Stimulated activated CD8-positive, alpha-beta memory T cell treated with anti-CD3 and anti-CD28 coated beads, Interleukin-4, amount 100 ng/mL, for 1 hour (primary cell): ENCODE measurements at places on chromosomes 1 and 21.

GRCh38 chr1:119840745-119841144, 29.5 kb upstream of the REG4 start:
- DNase-seq = no peak

GRCh38 chr1:225596736-225597135, 56.2 kb downstream of the ENAH start:
- no peak for DNase-seq

DNA sequence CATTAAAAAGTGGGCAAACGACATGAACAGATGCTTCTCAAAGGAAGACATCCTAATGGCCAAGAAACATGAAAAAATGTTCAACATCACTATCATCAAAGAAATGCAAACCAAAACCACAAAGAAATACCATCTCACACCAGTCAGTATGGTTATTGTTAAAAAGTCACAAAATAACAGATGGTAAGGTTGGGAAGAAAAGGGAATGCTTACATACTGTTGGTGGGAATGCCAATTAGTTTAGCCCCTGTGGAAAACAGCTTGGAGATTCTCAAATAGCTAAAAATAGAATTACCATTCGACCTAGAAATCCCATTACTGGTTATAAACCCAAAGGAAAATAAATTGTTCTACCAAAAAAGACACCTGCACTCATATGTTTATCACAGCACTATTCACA, 369.4 kb downstream of the KCNH1 start:
- DNase-seq = no peak

DNA sequence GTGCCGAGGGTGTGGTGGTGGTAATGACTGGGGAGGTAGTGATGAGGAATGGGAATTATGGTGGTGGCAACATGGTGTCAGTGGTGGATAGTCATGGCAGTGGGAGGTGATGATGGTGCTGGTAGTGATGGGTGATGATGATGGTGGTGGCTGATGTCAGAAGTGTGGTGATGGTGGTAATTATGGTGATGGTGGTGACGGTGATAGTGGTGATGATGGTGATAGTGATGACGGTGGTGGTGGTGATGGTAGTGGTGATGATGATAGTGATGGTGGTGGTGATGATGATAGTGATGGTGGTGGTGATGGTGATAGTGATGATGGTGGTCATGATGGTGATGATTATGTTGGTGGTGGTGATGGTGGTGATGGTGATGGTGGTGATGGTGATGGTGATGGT, 162.8 kb downstream of the NPHP4 start:
- DNase-seq = no peak

DNA sequence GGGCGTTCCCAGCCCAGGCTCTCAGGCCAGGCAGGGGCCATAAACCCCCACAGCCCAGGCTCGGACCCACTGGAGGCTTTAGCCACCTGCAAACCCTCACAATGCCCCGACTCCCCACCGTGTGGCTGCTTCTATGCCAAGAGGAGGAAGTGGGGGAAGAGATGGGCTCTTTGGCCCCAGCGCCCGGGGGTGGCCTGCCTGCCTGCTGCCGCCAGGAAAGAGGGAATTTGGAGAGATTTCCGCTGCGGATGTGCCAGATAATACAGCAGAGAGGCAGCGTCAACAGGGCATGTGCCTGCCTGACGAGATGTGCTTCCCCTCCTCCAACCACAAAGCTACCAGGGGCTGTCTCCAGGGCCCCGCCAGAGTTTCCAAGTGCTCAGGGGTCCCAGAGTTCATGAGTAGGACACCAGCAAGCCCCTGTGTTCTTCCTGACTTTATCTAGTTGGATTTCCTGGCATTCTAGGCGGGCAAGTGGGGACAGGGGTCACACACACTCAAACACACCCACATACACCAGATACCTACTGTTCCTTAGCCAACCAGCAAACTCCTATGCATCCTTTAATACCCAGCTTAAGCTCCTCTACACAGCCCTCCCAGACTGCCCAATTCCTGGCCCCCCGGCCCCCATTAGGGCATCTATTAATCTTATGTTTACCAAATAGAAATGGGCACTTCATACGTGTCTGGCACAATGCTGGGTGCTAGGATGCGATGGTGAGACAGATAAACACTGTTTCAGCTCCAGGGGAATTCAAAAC, 14.1 kb downstream of the EPHA2 start:
- no peak for DNase-seq

GRCh38 chr1:228180959-228181644, 15.5 kb downstream of the IBA57 start:
- no peak for DNase-seq

DNA sequence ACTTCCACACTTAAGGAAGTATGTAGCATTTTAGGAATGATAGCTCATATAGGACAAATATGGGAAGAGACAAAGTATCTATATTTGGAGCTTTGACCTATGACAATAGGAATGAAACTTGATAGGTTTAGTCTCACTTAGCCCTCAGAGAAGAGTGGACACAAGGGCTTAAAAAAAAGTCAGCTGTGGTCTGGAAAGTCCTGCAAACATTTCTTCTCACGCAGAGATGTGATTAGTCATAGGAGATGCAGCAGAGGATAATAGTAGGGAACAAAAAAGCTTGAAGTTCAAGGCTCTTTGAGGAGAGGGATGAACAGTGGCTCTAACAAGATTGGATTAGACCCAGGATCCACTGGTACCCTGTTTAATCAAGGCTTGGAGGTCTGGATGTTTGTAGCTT, 14.8 kb upstream of the RNF220 start:
- no peak for DNase-seq

DNA sequence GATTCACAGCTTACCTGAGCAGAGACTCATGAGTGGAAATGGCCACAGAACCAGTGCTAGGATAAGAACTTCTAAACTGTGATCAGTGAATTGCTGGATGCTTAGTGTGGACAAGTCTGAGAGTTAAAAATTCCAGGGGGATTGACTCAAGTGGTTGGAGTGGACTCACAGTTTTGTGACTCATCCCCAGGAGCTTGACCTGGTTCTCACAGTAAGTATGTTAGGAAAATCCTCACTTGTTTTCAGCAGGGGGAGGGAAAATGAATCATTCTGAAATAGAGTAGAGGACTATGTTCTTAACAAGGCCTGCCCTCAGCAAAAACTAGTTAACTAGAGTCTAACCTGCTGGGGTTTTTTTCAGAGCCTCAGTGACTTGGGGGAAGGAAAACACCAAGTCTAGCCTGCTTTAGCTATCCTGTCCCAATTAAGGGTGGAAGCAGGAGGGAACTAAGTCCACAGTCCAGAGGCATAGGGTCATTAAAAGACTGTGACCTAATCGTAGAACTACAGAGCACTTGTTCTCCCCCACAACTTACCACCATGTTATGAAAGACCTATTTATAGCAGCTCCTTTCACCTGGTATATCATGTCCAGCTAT, 6.1 kb upstream of the CDC73 start:
- no peak for DNase-seq

DNA sequence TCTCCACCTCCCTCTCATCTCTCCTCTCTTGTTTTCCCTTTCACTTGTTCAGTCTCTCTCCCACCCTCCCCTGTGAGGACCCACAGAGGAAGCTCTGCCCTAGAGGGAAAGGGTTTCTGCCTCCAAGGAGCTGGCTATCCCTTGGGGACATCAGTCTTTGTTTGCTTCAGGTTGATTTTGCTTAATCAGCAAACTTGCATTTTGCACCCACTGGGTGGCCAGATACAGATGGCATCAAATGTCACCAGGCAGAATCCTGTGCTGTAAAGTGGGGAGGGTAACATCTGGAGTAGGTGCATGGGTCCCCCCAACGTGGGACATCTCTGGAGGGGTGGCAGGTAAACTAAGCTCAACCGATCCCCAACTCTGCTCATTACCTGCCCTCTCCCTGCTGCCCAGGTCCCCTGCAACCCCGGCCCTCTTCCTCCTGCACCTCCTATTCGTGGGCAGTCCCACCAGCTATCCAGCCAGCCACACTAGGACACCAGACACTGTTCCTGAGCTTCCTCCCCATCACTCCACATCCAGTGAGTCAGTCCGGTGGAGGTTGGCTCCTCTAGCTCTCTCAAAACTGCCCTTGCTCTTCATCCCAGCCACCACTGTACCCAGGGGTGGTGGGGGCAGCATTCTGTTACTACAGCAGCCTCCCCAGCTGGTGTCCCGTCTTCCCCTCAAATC, 123.3 kb downstream of the KCNN3 start:
- no peak for DNase-seq

GRCh38 chr1:219580009-219580676, 32.8 kb downstream of the ZC3H11B start:
- DNase-seq = no peak

DNA sequence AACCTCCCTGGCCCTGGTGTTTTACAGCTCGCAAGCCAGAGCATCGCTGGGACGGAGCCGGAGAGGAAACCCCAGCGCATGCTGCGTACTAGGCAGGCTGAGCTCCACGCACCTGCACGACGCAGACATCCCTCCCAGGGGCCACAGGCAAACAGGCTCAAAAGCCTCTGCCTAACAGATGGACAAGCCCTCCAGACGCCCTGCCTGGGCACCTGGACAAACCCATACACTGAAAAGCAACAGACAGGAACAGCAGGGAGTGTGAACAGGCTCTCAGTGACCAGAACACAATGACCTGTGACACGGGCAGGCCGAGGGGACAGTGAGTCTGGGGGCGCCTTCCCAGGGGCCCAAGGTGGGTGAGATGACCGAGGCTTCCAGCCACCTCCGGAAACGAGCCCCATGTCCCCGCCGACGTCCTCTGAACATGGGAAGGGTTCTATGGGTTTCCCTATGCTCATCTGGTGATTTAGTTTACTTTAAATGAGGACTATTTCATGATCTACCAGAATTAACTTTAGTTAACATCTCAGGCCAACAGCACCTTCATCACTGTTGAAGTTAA, 40.3 kb downstream of the NPHP4 start:
- DNase-seq = no peak

- no peak for DNase-seq
Measured at GRCh38 chr1:32372149-32372756, 9.9 kb downstream of the TSSK3 start.

DNA sequence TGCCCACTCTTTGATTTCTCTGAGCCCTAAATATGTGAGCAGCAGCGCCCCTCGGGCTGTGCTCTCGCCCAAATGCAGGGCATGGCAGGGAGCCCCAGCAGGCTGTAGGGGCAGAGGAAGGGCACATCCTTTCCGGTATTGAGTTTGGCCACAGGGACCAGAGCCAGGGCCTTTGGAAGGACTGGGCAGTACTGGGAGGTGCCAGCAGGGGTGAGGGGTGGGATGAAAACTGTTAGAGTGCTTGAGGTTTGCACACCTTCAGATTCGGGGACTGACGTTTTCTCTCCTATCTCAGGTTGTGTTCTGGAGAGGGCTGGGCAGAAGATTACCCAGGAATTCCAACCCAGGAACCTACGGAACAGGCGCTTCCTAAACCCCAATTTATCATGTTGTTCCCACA, 2.2 kb upstream of the ATP1A2 start:
- no peak for DNase-seq

DNA sequence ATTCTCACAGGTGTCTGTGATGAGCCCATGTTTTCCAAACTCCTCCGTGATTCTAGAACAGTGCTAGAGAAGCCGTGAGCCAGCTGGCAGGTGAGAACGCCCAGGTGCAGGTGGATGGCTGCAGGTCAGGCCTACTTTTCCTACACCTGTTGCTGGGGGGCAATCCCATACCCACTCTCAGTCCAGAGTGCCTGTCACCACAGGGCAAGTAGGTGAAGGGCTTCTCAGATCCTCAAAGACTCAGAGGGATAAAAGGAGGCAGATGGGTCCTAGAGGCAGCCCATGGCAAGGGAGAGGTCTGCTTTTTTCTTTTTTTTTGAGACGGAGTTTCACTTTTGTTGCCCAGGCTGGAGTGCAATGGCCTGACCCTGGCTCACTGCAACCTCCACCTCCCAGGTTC, 50.7 kb upstream of the H6PD start:
- no peak for DNase-seq

DNA sequence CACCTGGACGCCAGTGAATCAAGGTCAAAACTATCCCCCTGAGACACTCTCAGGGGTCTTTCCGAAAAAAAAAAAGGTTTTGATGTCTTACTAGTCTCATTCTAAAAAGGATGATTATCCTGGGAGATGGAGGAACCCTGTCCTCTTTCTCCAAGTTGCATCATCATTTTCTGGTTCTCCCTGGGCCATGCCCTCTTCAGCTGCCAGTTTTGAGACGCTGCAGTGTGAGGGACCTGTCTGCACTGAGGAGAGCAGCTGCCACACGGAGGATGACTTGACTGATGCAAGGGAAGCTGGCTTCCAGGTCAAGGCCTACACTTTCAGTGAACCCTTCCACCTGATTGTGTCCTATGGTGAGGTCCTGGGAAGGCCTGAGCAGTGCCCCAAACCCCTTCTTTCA, 3.5 kb downstream of the FCRLA start:
- no peak for DNase-seq

DNA sequence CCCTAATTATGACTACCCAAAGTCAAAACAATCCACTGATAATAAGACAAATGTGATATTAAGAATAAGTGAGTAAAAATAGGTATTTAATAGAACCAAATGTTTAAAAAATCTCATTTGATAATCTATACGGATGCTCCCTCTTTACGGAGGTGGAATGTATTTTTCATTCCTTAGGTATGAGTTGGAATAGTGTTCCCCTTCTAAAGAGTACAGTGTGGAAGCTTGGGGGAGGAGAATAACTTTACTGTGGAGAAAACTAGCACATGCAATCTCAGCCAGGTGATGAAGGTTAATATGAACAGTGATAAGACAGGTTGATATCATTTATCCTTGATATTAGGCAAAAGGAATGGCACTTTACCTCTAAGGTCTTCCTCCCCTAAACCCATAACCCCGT, 74.6 kb downstream of the GPR88 start:
- no peak for DNase-seq

DNA sequence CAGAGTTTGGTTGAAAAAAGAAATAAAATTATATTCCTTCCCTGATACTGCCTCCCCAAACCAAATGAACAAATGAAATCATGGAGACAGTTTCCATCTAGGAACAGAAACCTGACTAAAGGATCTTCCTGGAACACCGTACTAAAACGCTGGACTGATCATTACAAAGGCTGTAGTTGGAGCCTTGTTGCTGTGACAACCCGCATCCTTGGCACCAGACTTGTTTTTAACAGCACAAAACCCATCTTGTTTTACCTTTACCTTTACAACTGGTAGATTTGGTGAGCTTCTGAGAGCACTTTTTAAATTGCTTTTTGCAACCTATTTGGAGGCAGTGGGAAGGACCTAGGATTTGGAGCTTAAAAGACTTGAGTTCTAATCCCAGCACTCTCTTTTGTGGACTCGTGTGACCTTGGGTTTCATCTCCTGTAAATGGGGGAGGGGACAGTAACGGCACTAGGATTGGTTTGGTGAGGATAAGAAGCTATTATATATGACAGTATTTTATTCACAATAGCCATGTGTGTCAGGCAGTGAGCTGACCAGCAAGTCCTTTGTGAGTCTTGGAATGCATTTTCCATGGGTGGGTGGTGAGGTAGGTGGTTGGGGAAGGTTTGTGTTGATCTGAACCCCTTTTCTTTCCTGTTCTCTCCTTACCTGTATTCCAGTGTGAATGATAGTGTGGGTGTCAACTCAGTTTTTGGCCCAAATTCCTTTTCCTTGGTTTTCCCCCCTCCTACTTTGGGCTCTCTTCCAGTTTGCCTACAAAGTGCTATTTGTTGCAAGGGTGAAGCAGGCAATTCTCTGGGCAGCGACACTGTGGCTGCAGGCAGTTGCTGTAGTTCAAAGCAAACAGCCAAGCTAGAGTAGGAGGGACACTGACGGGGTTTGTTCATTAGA, 12.6 kb downstream of the LRRC8D start:
- no peak for DNase-seq
